ENCODE measurements at places on chromosomes 2 and 18. TPM values are rescaled to one million over a fixed set of nuclear protein-coding genes. Genes with fewer than 3 reads are reported as not detected.

Gene SERPINB10
- total RNA-seq = not detected

Gene GALR1
- total RNA-seq = not detected

Gene IL1R2
- total RNA-seq = 0.88 TPM

Gene CPO
- total RNA-seq = not detected

Gene KIAA2012
- not detected for total RNA-seq

Gene LRRTM1
- total RNA-seq = not detected

Gene PLB1
- 1.1 TPM for total RNA-seq

Gene LHCGR
- not detected for total RNA-seq

Gene IHH
- total RNA-seq = not detected

Gene FEV
- not detected for total RNA-seq

Gene ALPG
- total RNA-seq = not detected

Gene SERPINB12
- not detected for total RNA-seq

Gene ATP6V1B1
- total RNA-seq = not detected

Gene UNC80
- total RNA-seq = not detected

Gene IGFBP2
- 0.83 TPM for total RNA-seq

Gene NEU2
- not detected for total RNA-seq

Gene L3MBTL4
- 0.20 TPM for total RNA-seq

Gene NDUFV2
- 288 TPM for total RNA-seq

Gene KYNU
- not detected for total RNA-seq

Gene SKOR2
- not detected for total RNA-seq

Gene TEX44
- total RNA-seq = not detected

Gene PLA2R1
- not detected for total RNA-seq
